ENCODE measurements at places on chromosomes 5 and 9.

DNA sequence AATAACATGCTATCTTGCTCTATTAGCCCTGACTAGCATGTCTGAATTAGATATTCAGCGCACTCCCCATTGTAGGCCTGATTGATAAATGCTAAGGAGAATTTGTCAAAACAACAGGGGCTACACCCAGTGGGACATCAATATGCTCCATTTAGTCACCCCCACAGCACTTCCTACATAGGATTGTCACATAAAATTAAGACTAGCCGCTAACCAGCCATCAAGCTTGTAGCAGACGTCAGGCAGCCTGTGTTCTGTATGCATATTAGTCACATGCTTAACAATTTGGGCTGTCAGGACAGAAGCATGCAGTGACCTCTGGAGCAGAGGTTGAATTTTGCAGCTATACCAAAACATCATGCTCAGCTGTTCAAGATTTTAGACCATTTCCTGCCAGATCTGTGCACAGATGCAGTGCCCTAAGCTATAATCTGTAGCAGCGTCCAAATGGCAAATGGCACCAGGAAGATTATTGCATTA lies 197.4 kb upstream of the ISL1 start:
- DNase-seq: no peak

DNA sequence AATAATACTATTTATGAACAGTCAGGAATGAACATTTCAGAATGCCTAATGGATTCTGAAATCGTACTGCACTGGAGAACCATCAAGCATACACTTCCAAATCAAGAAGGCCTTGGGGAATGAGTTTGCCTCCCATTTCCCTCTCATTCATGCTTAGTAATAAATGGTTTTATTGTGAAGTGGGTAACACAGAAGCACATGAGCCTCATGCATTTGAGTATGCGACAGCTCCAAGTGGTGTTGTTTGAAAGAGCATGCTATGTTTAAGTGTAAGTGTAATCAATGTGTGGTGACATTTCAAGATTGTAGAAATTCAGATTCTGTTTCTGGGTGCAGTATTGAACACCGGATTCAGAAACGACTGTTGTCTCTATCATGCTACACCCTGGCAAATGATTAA lies 60.0 kb downstream of the SGCD start:
- DNase-seq: no peak

DNA sequence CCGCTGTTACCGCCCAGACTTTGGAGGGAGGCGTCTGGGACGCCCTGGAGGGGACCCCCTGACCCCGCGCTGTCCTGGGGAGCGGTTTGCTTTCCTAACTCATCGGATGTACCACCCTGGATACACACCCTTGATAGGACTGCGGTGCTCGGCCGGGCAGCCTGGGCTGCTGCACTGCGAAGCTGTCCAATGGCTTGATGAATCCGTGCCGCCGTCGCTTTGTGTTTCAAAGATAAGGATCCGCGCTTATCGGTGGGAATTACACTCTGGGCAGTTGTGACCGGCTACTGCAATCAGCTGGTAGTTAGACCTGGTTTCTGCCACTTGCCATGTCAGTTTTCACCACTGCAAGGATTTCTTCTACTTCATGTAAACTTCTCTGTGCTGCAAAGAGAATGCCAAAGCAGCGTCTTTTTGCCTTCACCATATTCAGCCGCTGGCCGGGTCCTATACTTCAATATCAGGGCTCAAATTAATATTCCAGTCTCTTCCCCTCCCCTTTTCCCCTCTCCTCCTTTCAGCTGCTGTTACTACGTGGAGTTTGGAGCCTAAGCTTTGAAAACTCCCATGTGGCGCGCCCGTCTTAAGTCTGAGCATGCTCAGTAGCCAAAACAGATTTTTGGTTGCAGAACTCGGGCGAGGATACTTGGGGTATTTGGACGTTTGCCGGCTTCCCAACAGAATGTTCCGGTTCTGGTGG lies 727 bp downstream of the SMAD5 start:
- DNase-seq: peak; percentile 4

DNA sequence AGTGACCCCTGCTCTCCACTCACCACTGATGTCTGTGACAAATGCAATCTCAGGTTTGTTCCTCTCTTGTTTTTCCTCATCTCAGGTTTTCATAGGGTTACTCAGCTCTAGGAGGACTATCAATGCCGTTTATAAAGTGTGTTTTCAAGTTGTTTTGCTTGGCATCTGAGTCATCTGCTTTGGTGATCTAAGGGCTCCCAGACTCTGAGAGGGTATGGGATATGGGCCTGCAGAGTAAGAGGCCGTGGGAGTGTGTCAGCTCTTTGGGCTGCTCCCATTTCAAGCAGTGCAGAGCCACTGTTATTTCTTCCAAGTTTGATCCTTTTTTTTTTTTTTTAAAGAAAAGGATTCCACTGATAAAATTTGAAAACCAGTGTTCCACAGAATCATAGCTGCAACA lies 46.3 kb downstream of the NNT start:
- no peak for DNase-seq

DNA sequence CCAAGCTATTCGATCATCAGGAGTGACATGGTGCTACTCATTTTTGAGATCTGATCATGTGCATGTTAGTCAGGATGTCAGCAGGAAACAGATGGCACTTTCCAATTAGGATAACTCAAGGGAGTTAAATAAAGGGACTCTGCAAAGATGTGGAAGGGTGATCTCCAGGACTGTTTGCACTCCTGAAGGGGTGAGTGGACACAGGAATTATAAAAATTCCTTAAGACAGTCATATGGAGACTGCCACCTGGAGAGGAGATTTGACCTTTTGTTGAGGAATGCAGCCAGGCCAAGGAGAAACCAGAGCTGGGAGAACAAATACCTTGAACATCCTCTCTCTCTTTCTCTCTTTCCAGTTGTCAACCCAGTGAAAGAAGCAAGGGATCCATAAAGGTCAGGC lies 189.1 kb downstream of the GABRG2 start:
- DNase-seq: no peak

GRCh38 chr9:113737517-113738271 lies 138.4 kb upstream of the ZNF618 start:
- DNase-seq: peak; percentile 7

- DNase-seq: no peak
These were observed 319.2 kb downstream of the NSG2 start for GRCh38 chr5:174364676-174365075.

GRCh38 chr5:138905541-138905940 lies 30.4 kb upstream of the LRRTM2 start:
- DNase-seq: no peak

DNA sequence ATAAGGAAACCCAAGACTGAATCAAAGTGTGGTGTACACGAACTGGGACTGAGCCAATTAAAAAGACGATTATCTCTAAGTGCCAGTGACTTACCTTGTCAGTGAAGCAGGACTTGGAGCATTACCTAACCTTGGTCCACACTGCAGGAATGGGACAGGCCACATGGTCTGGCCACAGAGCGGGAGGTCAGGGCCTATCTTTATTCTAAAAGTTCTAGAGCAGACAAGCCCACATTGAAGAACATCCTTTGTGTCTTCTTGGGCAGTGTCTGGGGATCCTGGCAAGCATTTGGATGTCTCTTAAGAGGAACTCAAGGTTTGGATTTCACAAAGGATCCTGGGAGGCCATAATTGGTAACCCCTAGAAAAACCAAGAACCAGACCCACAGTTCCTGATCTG lies 16.5 kb downstream of the SPRY4 start:
- DNase-seq: no peak

DNA sequence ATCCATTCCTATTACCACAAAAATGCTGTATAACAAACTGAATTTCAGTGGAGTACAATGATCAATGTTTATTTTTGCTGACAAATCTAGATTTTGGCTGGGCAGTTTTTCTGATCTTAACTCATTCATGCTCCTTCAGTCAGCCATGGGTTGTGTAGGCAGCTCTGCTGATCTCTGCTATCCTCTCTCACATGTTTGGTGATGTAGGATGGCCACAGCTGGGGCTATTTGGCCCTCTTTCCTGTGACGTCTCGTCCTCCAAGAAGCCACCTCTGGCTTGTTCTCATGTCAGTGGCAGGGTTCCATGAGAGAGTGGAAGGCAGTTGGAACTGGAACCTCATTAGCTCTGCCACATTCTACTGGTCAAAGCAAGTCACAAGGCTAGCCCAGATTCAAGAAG lies 8.9 kb downstream of the NLN start:
- DNase-seq: no peak

DNA sequence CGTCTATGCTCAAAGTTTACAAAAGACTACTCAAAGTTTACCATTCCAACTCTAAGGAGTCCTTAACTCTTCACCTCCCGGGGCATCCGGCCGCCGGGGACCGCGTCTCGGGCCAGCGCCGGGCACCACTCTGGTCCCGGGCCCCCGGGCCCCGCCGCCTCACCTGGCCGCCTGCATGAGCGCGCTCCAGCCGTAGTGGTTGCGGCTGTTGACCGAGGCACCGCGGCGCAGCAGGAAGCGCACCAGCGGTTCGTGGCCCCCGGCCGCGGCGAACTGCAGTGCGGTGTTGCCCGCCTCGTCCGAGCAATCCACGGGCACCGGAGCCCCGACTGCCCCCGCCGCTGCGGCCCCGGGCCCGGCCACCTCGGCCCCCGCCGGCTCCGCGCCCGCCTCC lies 388 bp downstream of the ANKS6 start:
- no peak for DNase-seq

DNA sequence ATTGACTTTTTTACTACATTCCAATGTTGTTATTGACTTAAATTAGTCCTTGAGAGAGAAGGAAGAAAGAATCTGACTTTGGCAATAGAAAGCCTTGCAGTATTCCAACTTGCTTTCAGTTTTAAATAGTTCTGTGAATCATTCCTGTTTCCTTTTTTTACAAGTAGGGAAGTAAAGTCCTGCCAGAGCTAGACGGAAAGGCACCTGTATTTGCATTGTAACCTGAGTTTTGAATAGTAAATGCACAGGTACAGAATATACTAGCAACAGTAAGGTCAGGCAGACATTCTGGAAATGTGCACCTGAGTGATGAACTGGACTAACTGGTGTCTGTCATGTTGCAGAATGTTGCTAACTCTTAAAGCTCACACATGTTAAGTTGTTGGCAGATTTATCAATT lies 100.9 kb downstream of the PRKACG start:
- no peak for DNase-seq

GRCh38 chr5:130206686-130207085 lies 302.4 kb downstream of the CHSY3 start:
- DNase-seq: no peak

GRCh38 chr5:10538103-10538788 lies 25.6 kb upstream of the ANKRD33B start:
- DNase-seq: no peak

Measured in NCI-H510A (cell line).